ENCODE measurements at places on chromosomes 12 and 14.
A peak's percentile ranks its signal among the peaks of the same experiment; 100 is the strongest.

GRCh38 chr12:63792338-63792737, 12.6 kb downstream of the RXYLT1 start:
- DNase-seq = no peak

DNA sequence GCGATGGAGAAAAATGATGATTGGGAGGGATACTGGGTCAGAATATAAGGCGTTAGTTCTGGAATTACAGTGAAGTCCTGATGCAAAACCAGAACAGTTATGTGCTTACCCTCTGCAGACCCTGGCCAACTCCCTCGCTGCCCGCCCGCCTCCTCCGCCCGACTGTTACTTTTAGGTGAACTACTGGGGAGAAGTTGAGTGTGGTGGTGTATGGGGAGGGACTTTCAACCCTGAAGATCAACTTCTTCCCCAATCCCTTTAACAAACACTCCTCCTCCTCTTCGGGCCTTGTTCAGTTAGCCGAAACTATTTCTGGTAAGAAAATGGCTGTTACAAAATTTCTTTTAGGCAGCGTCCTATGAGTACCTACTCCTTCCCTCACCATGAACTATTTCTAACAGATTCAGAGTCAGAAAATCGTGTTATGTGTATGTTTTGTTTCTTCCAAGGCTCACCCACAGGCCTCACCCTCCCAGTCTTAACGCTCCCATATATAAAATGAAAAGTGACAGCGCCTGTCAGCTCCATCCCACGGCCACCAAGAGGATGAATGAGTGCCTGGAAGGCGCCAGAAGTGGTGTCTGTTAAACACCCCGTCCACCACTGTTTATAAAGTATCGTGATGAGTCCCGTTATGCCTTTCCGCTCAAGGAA, 1.3 kb downstream of the FBXO33 start:
- DNase-seq = no peak

DNA sequence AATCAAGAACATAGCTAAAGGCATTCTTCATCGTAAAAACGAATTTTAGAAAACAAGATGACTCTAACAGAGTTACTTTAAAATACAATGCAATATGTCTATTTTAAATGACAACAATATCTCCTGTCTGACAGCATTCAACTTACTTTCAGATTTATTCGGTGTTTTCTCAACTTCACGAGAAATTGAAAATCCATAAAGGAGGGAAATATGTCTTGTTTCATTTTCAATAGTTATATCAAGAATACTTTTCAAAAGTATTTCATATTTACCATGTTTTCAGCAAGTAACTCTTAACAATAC, 254.8 kb downstream of the DAD1 start:
- no peak for DNase-seq

DNA sequence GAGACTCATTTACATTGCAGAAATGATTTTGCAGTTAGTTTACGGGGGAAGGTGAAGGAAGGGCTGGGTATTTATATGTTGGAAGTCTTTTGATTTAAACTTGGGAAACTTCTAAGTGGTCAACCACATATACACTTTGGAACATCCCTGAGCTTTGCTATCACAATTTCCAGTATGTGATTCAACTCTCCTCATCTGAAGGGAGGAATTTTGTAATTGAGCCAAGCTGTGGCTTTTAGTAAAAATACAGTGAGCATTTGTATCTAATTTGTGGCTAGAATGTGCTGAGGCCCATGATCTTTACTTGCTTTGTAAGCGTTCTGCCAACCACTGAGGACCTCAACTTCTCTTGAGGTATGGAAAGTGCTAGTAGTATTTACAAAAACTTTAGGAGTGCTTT, 235.0 kb upstream of the PDZRN4 start:
- DNase-seq = no peak

- no peak for DNase-seq
Observed at GRCh38 chr14:68374682-68375081, 418.2 kb downstream of the ZFP36L1 start.

GRCh38 chr12:54882079-54882478, 27.8 kb downstream of the MUCL1 start:
- DNase-seq = no peak

DNA sequence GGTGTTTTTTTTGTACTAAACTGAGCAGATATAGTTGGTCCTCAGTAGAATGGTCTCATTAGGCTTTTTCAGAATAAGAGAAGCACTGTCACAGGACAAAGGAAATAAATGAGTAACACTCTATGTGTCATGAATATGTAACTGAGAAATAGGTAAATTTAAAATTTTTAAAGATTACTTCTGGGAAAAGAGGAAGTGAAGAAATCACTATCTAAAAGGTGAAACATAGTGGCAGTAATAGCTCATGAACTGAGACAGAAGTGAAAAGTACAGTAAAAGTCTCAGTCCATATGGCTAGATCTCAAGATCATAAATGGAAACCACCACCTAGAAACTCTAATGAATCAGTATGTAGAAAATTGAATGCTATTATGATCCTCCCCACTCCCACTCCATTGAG, 89.3 kb upstream of the TTC7B start:
- DNase-seq = no peak

- no peak for DNase-seq
Observed at GRCh38 chr12:67519484-67520433, 128.8 kb upstream of the DYRK2 start.

DNA sequence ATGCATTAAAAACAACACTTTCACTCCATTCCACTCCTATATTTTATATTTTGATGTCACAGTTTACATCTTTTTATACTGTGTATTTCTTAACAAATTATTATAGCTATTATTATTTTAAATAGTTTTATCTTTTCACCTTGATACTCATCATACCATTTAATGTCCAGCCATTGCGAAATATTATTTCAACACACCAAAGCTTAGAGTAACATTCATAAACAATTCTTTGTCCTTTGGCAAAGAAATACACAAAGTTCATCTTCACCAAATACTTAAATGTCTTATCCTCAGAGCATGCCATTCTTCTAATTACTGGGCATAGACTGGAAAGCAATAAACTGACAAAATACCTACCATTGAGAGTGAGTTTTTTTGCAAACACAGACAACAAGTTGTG, 1963.4 kb upstream of the FLRT2 start:
- no peak for DNase-seq

- DNase-seq = peak; percentile 39
Observed at GRCh38 chr12:57744194-57744776, 554 bp upstream of the TSPAN31 start.

GRCh38 chr12:59077575-59078426, 157.5 kb upstream of the LRIG3 start:
- no peak for DNase-seq
